Type B pancreatic cell (in vitro differentiated cells): ENCODE measurements at places on chromosomes 3 and 15. TPM values are rescaled to one million over a fixed set of nuclear protein-coding genes. Genes with fewer than 3 reads are reported as not detected.

DNA sequence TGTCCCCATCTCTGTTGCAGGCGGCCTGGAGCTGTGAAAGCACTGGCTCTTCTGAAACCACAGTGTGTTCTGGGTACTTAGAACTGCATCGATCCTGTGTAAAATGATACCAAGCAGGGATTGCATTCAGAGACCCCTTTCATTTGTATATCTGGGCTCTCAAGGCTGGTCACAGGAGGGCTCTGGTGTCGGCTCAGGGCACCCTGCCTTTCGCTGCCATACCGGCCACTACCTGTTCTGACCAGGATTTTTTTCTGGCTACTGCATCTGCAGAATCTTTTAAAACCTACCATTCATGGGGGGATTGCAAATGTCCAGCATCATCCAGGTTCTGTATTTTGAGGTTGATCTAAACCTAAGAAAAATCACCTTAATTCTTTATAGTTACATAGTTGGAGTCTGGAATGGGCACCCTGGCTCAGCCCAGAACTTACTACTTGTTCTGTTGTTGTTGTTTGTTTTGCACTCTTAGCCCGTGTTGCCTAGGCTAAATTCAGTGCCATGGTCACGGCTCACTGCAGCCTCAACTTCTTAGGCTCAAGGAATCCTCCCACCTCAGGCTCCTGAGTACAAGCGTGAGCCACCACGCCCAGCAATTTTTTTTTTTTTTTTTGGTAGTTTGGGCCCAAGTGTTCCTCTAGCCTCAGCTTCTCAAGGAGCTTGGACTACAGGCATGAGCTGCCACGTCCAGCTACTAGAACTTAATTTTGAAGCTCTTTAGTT, 52.7 kb downstream of the TRIM71 start:
- DNase-seq, result no peak

The ZCWPW2 gene
- total RNA-seq, result 0.71 and 0.99 TPM in 2 replicates

DNA sequence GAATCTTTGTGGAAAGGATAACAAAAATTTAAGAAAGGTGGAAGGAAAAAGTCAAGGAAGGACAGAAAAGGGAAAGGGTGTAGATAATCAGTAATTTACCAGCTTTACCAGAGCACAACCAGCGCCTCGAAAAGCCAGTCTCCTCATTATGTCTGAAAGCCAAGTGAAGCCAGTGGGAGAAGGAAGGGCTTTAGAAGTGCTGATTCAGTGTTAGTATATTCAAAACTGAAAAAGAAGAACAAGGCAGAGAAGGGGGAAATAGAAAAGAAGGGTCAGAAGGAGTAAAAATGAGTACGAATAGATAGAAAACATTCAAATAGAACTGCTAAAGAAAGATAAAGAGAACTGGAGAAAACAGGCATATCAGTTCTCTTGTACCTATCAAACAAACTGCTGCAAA, 4.1 kb downstream of the PBRM1 start:
- DNase-seq, result no peak

The ROBO1 gene
- 60.2 and 182 TPM in 2 replicates for total RNA-seq

DNA sequence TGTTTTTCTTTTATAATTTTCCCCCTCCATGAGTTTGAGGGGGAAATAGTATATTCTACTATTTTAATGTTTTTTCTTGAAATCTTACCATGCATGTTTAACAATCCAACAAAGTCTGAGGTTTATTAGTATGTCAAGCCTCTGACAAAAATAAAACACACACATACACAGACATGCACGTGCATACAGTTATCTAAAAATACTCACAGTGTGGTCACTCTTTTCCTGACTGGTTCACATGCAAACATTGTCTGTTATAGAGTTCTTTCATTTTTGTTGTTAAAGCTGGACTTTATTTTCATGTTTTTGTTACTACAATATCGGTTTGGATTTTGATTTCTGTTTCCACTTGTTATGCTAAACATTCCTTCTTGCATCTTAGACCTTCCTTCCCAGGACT, 236.6 kb downstream of the MFSD1 start:
- no peak for DNase-seq

- DNase-seq, result no peak
Measured at GRCh38 chr3:49199239-49199899, 28.0 kb downstream of the KLHDC8B start.

DNA sequence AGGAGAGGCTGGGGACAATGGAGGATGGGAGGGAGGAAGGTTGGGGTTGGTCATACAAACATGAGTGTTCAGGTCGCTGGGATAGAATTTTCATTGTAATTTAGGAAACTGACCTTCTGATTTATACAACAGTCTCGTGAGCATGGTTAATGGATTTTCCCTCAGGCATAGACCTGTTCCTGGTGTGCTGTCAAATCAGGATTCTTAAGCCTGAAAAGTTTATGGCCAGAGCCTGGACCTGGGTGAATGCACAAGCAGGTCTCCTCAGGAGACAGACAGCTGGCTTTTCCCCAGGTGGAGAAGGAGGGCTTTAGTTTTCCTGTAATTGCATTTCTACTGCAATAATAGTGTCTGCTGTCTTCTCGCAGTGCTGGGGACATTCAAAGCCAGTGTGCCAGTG, 338.0 kb downstream of the SHQ1 start:
- no peak for DNase-seq

- DNase-seq, result no peak
Measured at GRCh38 chr15:39605146-39605545, 24.3 kb downstream of the THBS1 start.

- no peak for DNase-seq
Measured at GRCh38 chr3:97940034-97940433, 32.2 kb downstream of the RIOX2 start.

GRCh38 chr3:112632596-112632995, 8.3 kb downstream of the CCDC80 start:
- no peak for DNase-seq

The NAA50 gene
- 117 and 138 TPM in 2 replicates for total RNA-seq

The CTXN2 gene
- not detected in 2 replicates for total RNA-seq

- DNase-seq, result no peak
Measured at GRCh38 chr3:193744048-193744821, 151.2 kb downstream of the OPA1 start.

GRCh38 chr3:31230425-31231223, 302.1 kb upstream of the STT3B start:
- no peak for DNase-seq

- DNase-seq, result no peak
Measured at GRCh38 chr15:91075739-91076138, 24.3 kb upstream of the SV2B start.

- no peak for DNase-seq
Measured at GRCh38 chr15:99485153-99485961, 80.4 kb upstream of the MEF2A start.

The LXN gene
- 15.0 and 17.9 TPM in 2 replicates for total RNA-seq
